ENCODE measurements at places on chromosomes 7 and 10. TPM values are rescaled to one million over a fixed set of nuclear protein-coding genes. Genes with fewer than 3 reads are reported as not detected.

CASP2 gene
- total RNA-seq = 21.0 TPM

ARID5B gene
- 1.8 TPM for total RNA-seq

CDNF gene
- total RNA-seq = 1.8 TPM

CFTR gene
- total RNA-seq = 0.06 TPM

AQP1 gene
- 0.87 TPM for total RNA-seq

CYP2C19 gene
- total RNA-seq = not detected

IFIT1B gene
- total RNA-seq = not detected

FAM25G gene
- not detected for total RNA-seq

PCDH15 gene
- total RNA-seq = 0.17 TPM

ZNF365 gene
- total RNA-seq = 0.26 TPM

ENTPD1 gene
- 0.46 TPM for total RNA-seq

- peak; percentile 45 for DNase-seq
These were observed 26.9 kb downstream of the TMEM120A start for GRCh38 chr7:75967487-75967997.

DNA sequence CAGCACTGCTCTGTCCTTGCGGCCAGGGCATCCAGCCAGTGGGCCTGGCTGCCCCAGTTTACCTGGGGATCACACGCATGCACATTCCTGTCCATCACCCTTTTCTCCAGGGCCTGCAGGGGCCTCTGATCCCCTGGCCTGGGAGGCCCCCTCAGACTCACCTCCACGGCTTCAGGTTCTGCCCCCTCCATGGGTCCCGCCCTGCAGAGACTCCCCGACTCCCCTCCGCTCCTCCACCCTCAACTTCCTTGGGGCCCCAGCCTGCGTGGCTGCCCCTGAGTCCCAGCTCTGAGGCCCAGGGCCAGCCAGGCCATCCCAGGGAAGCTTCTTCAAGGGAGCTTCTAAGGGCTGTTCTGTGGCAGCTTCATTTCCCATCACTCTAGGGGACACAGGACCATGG, 324.1 kb downstream of the TCERG1L start:
- DNase-seq = no peak

DNA sequence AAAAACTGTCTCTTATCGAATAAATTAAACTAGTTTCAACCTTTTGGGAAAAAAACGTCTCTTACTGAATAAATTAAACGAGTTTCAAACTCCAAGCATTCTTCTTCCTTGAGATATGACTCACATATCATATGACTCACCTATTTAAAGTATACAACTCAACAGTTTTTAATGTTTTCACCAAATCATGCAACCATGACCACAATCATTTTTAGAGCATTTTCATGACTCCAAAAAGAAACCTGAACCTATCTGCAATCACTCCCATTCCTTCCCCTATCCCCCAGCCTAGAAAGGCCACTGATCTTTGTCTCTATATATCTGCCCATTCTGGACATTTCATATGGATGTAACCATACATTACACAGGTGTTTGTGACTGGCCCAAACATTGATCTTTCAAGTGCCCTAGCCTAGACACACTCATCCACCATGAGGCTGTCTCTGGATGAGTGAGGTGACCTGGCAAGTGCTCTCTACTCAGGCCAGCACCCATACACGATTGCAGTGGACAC, 115.3 kb downstream of the PIP4K2A start:
- no peak for DNase-seq

DNA sequence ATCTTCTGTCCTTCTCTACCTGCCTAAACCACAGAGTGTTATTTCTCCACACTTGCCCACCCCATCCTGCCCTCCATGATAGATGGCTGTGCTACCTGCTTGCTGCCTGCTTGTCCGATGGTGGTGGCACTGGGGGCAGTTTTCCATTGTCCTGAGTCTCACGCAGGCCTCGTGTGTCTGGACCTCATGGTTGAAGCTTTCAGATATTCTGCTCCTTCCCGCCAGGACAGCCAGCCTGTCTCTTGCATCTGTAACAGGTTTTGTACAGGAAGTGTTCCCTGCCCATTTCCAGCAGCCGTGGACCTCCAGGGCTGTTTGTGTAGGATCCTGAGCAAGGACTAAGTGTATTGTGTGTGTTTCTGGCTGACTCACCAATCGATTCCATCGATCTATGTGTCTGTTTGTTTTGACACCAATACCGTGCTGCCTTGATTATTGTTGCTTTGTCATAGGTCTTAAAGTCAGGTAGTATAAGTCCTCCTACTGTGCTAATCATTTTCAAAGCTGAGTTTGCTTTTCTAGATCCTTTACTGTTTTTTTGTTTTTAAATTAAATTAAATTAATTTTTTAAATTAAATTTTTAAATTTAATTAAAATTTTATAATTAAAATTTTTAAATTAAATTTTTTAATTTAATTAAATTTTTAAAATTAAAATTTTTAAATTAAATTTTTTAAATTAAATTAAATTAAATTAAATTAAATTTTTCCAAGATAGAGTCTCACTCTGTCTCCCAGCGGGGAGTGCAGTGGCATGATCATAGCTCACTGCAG, 8.5 kb downstream of the IL15RA start:
- no peak for DNase-seq

GRCh38 chr10:128985036-128985435, 482.0 kb upstream of the MGMT start:
- DNase-seq = no peak

GRCh38 chr10:2957785-2958184, 109.6 kb upstream of the PFKP start:
- DNase-seq = no peak

DNA sequence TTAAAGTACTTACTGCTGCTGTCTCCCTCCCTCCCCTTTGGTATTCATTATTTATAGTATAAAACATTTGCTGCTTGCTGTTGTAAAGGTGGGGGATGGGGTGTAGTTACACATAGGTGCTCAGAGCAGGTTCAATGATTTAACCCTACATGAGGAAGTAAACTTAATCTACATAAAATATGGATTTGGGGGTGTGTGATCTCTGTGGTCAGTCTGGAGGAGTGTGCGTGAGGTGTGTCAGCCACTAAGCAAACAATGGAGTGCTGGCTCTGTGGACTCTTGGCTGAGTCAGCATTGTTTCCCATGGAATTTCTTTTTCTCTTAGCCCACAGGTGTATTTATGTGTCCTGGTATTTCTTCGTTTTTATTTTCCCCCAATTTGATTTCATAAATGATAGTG, 133.9 kb downstream of the AUTS2 start:
- DNase-seq = no peak

GRCh38 chr10:26254616-26255015, 38.0 kb downstream of the GAD2 start:
- no peak for DNase-seq

DNA sequence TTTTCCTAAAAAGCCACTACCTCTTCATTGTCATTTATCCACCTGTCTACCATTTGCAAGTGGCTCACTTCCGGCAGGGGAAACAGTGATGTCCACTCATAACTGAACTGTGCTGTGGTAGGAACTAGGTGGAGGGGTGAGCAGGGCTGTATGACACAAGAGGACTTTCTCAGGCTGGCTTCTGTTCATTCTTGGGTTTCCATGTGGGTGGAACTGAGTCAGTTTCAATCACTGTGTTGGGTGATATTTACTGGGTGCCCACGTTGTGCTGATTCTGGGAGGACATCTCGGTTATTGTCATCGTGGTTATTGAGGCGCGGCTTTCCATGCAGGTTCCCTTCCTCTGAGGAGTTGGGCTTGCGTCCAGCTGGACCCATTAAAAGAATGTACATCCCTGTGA, 38.8 kb downstream of the RAMP3 start:
- no peak for DNase-seq

GRCh38 chr10:102135956-102136526, 3.2 kb downstream of the PPRC1 start:
- no peak for DNase-seq

DNA sequence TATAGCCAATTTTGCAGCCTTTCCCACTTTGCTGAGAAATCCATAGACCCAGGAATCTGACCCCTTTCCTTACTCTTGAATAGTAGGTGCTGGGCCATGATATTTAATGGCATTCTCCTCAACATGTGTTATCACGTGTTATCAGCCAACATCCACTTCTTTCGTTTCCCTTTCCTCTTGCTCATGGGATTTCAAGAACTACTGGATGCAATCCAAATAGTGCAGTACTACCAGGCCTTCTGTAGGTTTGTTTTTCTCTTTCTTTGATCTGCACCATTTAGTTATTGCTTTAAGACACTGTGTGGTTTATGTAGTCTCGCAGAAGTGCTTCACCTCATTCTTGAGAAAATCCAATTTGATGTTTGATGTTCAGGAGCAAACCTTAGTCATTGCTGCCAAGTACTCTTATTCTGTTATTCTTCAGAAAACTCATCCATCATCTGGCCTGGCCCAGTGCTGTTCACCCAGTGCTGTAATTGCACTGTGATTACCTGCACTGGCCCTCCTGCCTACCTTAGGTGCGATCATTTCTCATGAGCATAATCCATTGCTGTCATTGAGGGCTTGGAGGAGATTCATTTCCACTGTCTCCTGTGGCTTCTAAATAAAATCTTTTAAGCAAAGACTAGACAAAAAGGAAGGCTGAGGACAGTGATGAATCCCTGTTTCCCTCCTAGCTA, 315.3 kb downstream of the BMPER start:
- DNase-seq = no peak

DNA sequence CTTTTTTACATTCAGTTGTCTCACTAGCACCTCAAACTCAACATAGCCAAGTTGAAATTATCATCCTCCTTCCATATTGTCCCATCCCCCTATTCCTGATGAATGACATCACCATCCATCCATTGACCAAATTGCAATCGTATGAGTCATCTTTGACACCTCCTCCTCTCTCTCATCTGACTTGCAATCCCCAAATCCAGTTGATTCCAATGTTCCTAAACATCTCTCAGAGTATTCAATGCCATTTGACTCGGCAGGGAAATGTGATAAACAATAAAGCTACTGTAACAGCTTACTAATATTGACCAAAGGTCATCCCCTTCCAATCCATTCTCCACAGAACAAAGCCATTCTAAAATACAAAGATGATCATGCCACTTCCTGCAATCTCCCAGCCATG, 1047.8 kb downstream of the NRG3 start:
- no peak for DNase-seq

DNA sequence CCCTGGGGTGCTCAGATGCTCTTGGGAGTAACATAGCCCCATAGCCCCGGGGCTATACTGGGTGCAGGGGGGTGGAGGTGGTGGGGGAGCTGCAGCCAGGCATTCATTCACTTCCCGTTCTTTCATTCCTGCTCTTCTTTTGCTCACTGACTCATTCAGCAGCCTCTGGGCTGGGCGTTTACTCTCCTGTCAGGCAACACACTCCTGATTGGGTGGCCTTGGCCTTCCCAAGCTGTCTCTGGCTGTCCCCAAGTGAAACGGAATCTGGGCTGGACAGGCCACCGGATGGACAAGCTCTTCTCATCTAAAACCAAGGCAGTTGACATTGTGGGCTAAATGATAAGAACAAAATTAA, 34.6 kb downstream of the CHST3 start:
- DNase-seq = no peak

- no peak for DNase-seq
These were observed 198.1 kb downstream of the AUTS2 start for GRCh38 chr7:69796416-69796815.

GRCh38 chr7:35869810-35870209, 69.0 kb downstream of the SEPTIN7 start:
- DNase-seq = no peak

DNA sequence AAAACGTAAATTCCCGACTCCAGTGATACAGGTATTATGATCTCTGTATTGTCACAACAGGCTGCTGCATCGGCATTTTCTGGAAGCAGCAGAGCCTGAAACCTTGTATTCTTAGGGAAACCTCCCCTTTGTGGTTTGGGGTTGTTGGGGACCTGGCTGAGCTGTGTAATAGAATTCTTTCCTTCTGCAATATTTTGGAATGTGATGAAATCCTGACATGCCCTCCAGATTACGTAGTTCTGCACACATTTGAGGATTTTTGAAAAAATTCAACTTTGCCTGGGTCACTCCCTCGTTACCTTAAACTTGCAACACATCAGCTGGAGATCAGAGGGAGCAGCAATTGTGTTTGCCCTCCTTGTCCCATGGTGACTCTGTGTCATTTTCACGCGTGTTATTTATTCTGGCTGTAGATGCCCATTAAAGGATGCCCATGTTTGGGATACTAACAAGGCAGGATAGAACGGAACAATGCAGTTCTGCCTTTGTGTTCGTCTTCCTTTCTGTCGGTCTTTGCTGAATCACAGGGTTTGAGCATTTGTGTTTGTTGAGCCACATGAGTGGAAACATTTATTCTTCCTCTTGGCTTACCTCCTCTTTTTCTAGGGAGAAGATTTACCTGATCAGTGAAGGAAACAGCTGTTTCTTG, 181.7 kb downstream of the TCF7L2 start:
- DNase-seq = peak; percentile 44

DNA sequence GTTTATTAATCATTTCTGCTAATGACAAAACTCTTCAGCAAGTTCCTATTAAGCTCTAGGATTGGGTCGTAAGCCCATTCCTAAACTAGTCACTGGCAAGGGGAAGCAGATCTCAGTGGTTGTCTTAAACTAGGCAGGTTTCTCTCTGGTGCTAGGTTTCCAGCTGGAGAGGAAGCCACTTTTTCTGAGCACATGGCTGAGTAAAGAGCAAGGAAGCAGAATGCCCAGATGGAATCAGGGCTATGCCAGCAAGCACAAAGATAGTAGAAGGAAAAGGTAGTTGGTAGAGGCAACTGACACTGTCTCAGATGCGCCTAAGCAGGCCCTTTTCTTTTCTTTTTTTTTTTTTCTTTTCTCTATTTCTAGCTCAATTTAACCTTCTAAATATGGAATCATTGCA, 224.9 kb downstream of the EXOC4 start:
- DNase-seq = no peak

DNA sequence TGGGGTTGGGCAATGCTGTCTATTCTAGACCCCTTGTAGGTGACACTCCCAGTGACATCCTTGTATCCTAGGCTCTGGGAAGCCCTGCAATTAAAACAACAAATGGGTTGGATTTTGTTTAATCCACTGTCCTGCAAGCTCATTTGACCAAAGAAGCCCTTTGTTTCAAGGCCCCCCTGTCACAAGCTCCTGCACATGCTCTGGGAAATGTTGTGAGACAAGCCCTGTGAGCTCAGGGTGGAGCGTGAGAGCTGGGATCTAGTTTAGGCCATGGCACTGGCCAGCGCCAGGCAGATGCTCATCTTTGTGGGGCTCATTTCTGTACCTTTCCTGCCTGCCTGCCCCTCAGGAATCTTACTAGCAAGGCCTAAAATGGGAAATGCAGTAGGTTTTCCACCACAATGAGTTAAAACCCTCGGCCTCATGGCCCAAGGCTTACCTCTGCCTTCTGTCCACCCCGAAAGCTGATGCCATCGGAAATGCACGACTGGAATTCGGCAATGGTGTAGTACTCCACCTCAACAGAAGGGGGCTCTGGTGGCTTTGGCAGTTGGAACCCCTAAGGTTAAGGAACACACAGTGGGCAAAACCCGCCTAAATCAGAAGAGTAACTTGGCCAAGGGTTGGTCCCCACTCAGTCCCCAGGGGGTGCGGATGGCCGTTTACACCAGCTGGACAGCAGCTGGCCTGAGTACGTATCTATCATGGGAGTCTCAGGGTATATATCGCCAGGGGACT, 112.0 kb downstream of the NEURL1 start:
- peak; percentile 30 for DNase-seq

DNA sequence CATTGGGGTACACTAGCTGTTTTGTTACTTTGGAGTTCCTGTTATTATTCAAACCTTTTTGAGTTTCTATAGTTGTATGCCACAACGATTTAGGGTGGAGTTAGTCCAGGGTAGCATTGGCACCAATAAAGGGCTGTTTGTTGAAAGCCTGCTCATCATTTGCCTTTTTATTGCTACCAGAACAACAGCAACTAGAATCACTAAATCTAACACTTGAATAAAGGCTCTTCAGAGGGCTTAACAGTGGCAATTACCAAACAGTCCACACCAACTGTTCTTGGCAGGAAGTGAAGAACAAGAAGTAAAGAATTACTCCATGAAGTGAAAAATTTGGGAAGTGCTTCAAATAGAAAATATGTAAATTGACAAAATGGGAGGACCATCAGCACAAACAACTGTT, 621.4 kb downstream of the PHTF2 start:
- DNase-seq = no peak

Measured in neural progenitor cell (in vitro differentiated cells).